H7 (cell line): ENCODE measurements at places on chromosomes 13 and 19. TPM values are rescaled to one million over a fixed set of nuclear protein-coding genes. Genes with fewer than 3 reads are reported as not detected.

RFXAP gene
- total RNA-seq: 1.5 and 3.7 TPM in 2 replicates

GRIN3B gene
- 0.03 and 0.07 TPM in 2 replicates for total RNA-seq

FXYD3 gene
- not detected in 2 replicates for total RNA-seq

RASIP1 gene
- total RNA-seq: 4.5 and 4.6 TPM in 2 replicates

KIR2DL4 gene
- total RNA-seq: not detected in 2 replicates

TNFSF13B gene
- total RNA-seq: 0.33 and 1.9 TPM in 2 replicates

GRCh38 chr19:50050406-50051227 lies 24.8 kb downstream of the ZNF473 start:
- DNase-seq: peak; percentile 93

GRCh38 chr19:14318873-14319272 lies 62.4 kb upstream of the ADGRE5 start:
- peak; percentile 82 for DNase-seq

- peak; percentile 54 for DNase-seq
These were observed 10.2 kb downstream of the LRP3 start for GRCh38 chr19:33204136-33204973.

DNA sequence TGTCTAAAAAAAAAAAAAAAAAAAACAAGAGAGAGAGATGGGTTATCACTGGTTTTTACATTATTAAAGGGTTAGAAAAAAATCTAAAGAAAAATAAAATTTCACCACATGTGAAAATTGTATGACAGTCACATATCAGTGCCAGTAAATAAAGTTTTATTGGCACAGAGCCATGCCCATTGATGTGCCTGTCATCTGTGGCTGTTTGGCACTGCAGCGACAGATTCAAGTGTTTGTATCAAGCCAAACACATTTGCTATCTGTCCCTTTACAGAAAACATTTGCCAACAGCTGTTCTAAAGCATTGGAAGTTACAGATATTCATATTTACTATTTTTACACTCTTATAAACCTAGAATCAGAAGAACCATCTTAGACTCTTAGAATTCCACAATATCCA lies 16.3 kb downstream of the FCHO1 start:
- no peak for DNase-seq

- peak; percentile 86 for DNase-seq
These were observed 511 bp downstream of the WDR88 start for GRCh38 chr19:33132425-33132824.

DNA sequence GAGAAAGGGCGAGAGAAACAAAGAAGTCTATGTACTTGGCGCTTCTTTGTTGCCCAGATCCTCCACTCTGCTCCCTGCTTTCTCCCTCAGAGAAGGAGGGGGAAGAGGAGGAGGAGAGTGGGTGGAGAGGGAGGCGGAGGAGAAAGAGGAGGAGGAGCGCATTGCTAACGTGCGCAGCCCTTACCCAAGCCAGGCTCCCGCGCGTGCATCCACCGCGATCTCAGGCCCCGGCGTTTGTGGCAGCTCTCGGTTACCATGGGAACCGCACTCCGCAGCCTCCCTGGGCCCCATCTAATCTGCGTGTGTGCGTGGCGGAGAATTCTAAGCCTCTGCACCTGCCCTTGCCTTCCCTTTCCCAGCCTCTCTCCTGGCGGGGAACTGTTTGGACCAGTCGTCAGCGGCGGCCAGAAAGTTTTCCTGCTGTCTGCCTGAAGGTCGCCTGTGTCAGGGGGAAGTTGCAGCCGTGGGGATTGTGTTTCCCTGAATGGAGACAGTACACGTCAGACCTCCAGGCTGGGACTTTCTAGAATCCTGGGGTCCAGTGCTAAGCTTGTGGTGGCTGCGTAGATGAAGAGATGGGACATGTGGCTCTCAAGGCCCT lies at the start of gene ERICH6B:
TSS of gene ERICH6B (minus strand) at position 239 of the 601 bp plus-strand sequence. CDS start 18,734 bp downstream, outside the sequence.
- peak; percentile 79 for DNase-seq

DNA sequence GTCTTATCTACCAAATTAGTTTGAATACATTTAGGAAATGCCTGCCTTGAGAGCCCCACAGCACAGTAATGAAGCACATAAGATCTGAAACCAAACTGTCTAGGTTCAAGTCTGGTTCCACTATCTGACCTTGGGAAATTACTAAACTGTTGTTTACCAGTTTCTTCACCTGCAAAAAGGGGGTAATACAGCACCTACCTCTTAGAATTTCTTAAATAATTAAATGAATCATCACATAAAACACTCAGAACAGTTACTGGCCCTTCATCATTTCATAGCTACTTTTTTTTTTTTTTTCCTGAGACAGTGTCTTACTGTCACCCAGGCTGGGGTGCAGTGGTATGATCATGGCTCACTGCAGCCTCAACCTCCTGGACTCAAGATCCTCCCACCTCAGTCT lies 59.6 kb downstream of the USP12 start:
- DNase-seq: no peak

DNA sequence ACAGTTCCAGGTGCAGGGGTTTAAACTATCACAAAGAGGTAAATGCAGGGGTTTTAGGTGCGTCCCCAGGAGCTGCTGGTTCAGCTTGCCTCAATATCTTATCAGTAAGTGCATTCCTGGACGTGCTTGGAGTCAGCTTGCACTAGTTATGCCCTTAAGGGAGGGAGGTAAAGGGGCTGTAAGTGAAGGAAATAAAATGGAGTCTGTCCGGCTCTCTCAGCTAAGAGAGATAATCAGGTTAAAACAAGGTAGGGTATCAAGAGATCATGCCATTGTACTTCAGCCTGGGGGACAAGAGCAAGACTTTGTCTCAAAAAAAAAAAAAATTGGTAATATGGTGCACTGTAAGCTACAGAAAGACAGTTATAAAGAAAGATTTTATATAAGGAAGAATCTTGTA lies 69.7 kb downstream of the ZNF100 start:
- no peak for DNase-seq

GRCh38 chr19:58585442-58586132 lies 12.5 kb upstream of the MZF1 start:
- no peak for DNase-seq

- DNase-seq: no peak
These were observed 536.4 kb downstream of the IRS2 start for GRCh38 chr13:109249780-109250528.

DNA sequence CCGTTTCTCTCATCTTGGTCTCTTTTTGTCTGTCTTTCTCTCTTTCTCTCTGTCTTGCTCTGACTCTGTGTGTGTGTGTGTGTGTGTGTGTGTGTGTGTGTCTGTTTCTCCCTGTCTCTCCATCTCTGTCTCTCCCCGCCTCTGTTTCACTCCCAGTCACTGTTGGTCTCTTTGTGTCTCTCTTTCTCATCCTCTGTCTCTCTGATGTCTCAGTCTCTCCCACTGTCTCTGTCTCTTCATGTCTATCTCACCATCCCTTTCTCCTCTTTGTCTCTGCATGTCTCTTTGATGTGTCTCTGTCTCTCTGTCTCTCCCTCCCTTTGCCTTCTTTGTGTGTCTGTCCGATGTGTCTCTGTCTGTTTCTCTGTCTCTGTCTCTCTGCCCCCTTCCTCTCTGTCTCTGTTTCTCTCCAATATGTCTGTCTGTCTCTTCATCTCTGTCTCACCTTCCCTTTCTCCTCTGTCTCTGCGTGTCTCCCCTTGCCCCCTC lies 2.5 kb downstream of the NFIC start:
- no peak for DNase-seq

DNA sequence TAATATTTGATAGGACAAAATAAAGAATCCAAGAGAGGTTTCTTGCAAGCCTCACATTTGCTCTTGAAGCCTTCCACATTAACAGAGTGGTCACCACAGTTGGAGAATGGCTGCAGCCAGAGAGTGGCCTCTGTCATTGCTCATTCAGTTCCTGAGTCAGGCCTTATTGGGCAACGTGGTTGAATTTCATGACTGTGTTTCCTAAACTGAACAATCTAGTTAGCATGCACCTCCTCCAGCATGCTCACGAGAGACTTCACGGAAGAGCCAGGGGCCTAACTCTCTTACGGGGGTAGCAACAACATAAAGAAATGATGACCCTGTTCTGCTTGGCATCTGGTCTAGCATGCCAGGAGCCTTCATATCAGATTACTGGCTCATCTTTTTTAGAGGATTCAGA lies 9.6 kb upstream of the UBL3 start:
- no peak for DNase-seq

GRCh38 chr13:20080377-20081164 lies 80.3 kb downstream of the GJA3 start:
- DNase-seq: no peak
